ENCODE measurements at places on chromosomes 7 and 10. TPM values are rescaled to one million over a fixed set of nuclear protein-coding genes. Genes with fewer than 3 reads are reported as not detected.
A peak's percentile ranks its signal among the peaks of the same experiment; 100 is the strongest.

The UCMA gene
- total RNA-seq: not detected

DNA sequence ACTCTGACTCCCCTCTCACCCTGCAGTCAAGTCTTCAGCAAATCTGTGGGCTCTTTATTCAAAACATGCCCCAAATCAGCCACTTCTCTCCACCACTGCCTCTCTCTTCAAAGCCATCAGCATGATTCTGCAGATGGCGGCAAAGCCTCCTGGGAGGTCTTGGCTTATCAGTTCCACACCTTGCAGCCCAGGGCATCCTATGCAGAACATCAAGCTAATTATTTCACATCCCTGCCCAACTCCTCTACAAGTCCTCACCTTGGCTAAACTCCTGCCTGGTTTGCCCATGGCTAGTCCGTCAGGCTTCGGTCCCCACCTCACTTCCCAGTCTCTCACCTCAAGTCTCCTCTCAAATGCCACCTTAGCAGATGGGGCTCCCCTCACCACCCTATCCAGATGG lies 70.2 kb downstream of the PIP4K2A start:
- H3K4me3 ChIP-seq: peak overlapping the region; percentile 26
- H3K27me3 ChIP-seq: peaks cover 5% of the 10 kb centered on the region
- DNase-seq: no peak
- peaks cover 23% of the 10 kb centered on the region for H3K36me3 ChIP-seq
- H3K4me1 ChIP-seq: peaks cover 61% of the 10 kb centered on the region
- H3K27ac ChIP-seq: peak overlapping the region; percentile 67

DNA sequence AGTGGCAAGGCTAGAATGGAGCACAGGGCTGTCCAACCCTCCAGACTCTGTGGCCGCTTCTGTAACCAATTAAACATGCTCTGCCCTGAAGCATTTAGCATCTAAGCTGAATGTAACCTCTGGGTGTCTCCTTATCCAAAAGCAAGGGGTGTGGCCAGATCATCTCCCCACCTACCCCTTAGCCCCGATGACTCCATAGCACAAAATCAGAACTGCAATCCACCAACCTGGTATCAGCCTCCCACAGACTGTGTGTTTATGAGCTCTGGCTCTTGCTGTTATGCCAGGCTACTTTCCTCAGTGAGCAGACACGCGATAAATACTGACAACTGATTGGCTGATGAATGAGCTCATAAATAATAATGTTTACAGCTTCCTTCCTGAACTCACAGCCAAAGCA lies 3.2 kb downstream of the FRMD4A start:
- no peak overlapping the region for H3K4me3 ChIP-seq
- no peak for DNase-seq
- H3K36me3 ChIP-seq: no peaks in the 10 kb centered on the region
- H3K27me3 ChIP-seq: peaks cover 2% of the 10 kb centered on the region
- no peak overlapping the region for H3K27ac ChIP-seq

- DNase-seq: no peak
- peak overlapping the region; percentile 97 for H3K27ac ChIP-seq
- peaks cover 12% of the 10 kb centered on the region for H3K36me3 ChIP-seq
- H3K4me3 ChIP-seq: peak overlapping the region; percentile 99
- peaks cover 11% of the 10 kb centered on the region for H3K27me3 ChIP-seq
Measured at GRCh38 chr10:125158601-125159485, 1.5 kb downstream of the CTBP2 start.

- DNase-seq: no peak
- peaks cover 1% of the 10 kb centered on the region for H3K27me3 ChIP-seq
- H3K36me3 ChIP-seq: no peaks in the 10 kb centered on the region
- no peak overlapping the region for H3K4me3 ChIP-seq
Measured at GRCh38 chr7:28036696-28037095, 143.9 kb downstream of the JAZF1 start.
